ENCODE measurements at places on chromosomes 12 and 14. TPM values are rescaled to one million over a fixed set of nuclear protein-coding genes. Genes with fewer than 3 reads are reported as not detected.

Gene ZNF664
- 70.6 TPM for total RNA-seq

Gene DIP2B
- total RNA-seq, result 15.6 TPM

Gene B4GALNT3
- 1.0 TPM for total RNA-seq

Gene KCNA1
- not detected for total RNA-seq

Gene KRT78
- total RNA-seq, result not detected

Gene PRH2
- total RNA-seq, result not detected

Gene ZNF641
- total RNA-seq, result 7.8 TPM

Gene LALBA
- not detected for total RNA-seq

Gene TAC3
- total RNA-seq, result not detected

Gene P2RX2
- not detected for total RNA-seq

Gene TRIM9
- total RNA-seq, result 10.1 TPM

Gene OTX2
- total RNA-seq, result not detected

Gene COX8C
- total RNA-seq, result not detected

Gene CLEC14A
- total RNA-seq, result not detected

Gene NFE2
- 0.20 TPM for total RNA-seq

Gene MANSC1
- total RNA-seq, result 3.8 TPM

Gene ANO2
- total RNA-seq, result not detected

Gene ANKS1B
- 0.49 TPM for total RNA-seq

Gene SLC2A3
- 5.7 TPM for total RNA-seq

Gene GDF3
- not detected for total RNA-seq

Gene FAM181A
- not detected for total RNA-seq

Gene DDX51
- total RNA-seq, result 28.0 TPM

Gene OTOGL
- total RNA-seq, result 0.04 TPM

Gene BDKRB2
- 5.9 TPM for total RNA-seq

Gene TXNDC16
- total RNA-seq, result 1.3 TPM

Gene RIPK3
- not detected for total RNA-seq

Gene B4GALNT1
- 52.4 TPM for total RNA-seq

Gene EXOC3L4
- total RNA-seq, result 1.5 TPM

Gene TAS2R13
- not detected for total RNA-seq

Gene CD4
- not detected for total RNA-seq

Gene SMARCC2
- total RNA-seq, result 31.4 TPM

Gene OR6C6
- total RNA-seq, result not detected

Gene EMP1
- 75.2 TPM for total RNA-seq

Gene RPGRIP1
- 0.54 TPM for total RNA-seq

Gene CLSTN3
- total RNA-seq, result 11.3 TPM

Gene LRRC23
- total RNA-seq, result 15.6 TPM

Gene IFNG-AS1
- total RNA-seq, result not detected

Gene SAMD15
- 2.3 TPM for total RNA-seq

Gene PARP11
- total RNA-seq, result 2.6 TPM

Gene SLC7A7
- total RNA-seq, result 9.8 TPM

Gene SYCP3
- 0.12 TPM for total RNA-seq

Gene FAIM2
- 0.04 TPM for total RNA-seq

Gene SMAGP
- 23.2 TPM for total RNA-seq

Gene TAS2R19
- not detected for total RNA-seq

Gene FSCB
- total RNA-seq, result not detected

Gene EEF1AKMT3
- 6.5 TPM for total RNA-seq

Gene TBX3
- total RNA-seq, result 21.5 TPM

Gene HOXC4
- total RNA-seq, result 4.3 TPM

Gene SOX5
- total RNA-seq, result not detected

Gene DDX54
- total RNA-seq, result 79.5 TPM

Gene SMCO2
- total RNA-seq, result 0.36 TPM

Data from A549 treated with DMSO at 1 μM for 4 hours (cell line).